Small intestine (tissue), 16 donors: ENCODE measurements at places on chromosomes 3 and 15. TPM values are rescaled to one million over a fixed set of nuclear protein-coding genes. Genes with fewer than 3 reads are reported as not detected.

Gene ST3GAL6
- polyA plus RNA-seq: 3.2 TPM

Gene SOX14
- polyA plus RNA-seq: not detected

- DNase-seq: no peak
Measured at GRCh38 chr3:48407542-48408099, 22.3 kb downstream of the PLXNB1 start.

DNA sequence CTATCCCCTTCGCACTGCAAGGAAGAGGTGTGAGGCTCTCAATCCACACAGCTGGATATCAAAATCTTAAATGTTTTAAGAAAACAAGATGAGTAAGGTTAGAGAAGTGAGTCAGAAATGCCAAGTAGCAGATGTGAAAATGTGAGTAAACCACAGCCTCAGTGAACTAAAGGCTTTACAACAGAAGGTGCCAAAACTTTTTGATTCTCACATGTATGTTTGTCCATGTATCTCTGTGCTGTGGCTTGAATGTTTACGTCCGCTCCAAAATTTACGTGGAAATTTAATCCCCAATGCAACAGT lies 126.8 kb upstream of the PFN2 start:
- DNase-seq: no peak

GRCh38 chr15:77287385-77287784 lies 132.5 kb downstream of the PEAK1 start:
- no peak for DNase-seq

GRCh38 chr3:57731311-57731710 lies 24.8 kb upstream of the SLMAP start:
- DNase-seq: no peak
